NCI-H1436 treated with DMSO at 0.1 percent for 48 hours (cell line): ENCODE measurements at places on chromosomes 11 and 22.

DNA sequence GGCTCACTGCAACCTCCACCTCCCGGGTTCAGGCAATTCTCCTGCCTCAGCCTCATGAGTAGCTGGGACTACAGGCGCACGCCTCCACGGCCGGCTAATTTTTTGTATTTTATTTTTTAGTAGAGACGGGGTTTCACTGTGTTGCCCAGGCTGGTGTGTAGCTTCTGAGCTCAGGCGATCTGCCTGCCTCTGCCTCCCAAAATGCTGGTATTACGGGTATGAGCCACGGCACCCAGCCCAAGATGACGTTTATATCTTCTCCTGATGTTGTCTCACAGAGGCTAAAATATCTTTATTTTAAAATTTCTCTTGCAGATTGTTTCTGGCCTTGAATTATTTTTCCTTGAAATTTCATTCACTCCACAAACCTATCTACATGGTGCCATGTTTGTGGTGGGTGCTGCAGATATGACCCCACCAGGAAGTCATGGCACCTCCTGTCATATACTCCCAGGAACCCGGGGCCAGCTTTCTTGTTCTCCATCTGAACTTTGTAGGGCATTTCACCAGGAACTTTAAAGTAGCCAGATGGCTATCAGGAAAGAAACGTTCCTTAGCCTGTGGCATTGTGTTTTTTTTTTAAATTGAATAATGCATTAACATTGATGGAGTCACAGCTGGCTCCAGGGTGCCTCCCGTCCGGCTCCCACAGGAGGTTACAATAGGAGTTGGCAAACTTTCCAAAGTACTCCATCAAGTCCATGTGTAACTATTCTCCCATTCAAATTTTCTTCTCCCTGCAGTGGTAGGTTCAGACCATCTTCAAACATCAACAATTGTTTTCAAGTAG, 42.0 kb upstream of the LIPT2 start:
- DNase-seq = no peak

- no peak for DNase-seq
Observed at GRCh38 chr22:41917903-41918791, 3.3 kb upstream of the SHISA8 start.

DNA sequence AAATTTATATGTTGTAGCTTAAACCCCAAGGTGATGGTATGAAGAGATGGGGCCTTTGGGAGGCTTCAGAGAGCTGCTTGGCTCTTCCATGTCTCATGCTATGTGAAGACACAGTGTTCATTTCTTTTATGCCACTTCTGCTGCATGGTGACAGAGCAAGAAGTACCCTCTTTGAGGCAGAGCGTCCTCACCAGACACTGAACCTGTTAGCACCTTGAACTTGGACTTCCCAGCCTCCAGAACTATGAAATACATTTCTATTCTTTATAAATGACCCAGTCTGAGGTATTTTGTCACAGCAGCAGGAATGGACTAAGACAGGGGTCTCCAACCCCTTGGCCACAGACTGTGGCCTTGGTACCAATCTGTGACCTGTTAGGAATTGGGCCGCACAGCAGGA, 146.4 kb upstream of the TIMP3 start:
- no peak for DNase-seq

GRCh38 chr22:50608996-50609395, 8.4 kb downstream of the MAPK8IP2 start:
- DNase-seq = no peak

- DNase-seq = no peak
Observed at GRCh38 chr22:48821727-48822126, 1005.9 kb downstream of the BRD1 start.
